Activated T-cell treated with anti-CD3 and anti-CD28 coated beads, Interleukin-2, amount 50 U/mL, for 24 hours (primary cell): ENCODE measurements at places on chromosomes 5 and 9.
A peak's percentile ranks its signal among the peaks of the same experiment; 100 is the strongest.

- no peak overlapping the region for H3K27ac ChIP-seq
- H3K4me3 ChIP-seq = no peak overlapping the region
- H3K4me1 ChIP-seq = no peaks in the 10 kb centered on the region
- DNase-seq = no peak
- peaks cover 35% of the 10 kb centered on the region for H3K27me3 ChIP-seq
- no peaks in the 10 kb centered on the region for H3K36me3 ChIP-seq
Observed at GRCh38 chr5:1975898-1976765, 93.4 kb upstream of the IRX4 start.

DNA sequence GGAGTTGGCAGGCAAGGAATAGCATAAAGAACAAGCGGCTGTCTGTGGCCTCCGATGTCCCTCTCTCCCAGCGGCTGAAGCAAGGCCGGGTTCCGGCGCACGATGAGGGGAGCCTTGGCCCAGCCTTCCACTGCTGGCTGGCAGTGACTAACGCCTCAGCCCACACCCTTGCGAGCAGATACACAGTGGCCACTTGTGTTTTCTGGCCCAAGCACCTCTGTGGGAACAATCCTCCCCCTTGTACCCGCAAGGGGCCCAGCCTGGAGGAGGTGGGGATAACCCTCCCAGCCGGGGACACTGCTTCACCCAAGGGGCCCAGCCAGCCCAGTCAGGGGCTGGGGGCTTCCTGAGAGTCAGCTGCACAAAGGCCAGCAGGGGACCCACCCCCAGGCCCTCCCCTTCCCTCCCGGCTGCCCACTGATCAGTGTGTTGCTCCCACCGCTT lies 23.2 kb downstream of the STK10 start:
- peaks cover 81% of the 10 kb centered on the region for H3K4me1 ChIP-seq
- H3K27me3 ChIP-seq = no peaks in the 10 kb centered on the region
- peak overlapping the region; percentile 84 for H3K27ac ChIP-seq
- no peak for DNase-seq

- H3K27ac ChIP-seq = peak overlapping the region; percentile 100
- peaks cover 11% of the 10 kb centered on the region for H3K36me3 ChIP-seq
- peak overlapping the region; percentile 99 for H3K4me3 ChIP-seq
- H3K4me1 ChIP-seq = peaks cover 50% of the 10 kb centered on the region
- no peaks in the 10 kb centered on the region for H3K27me3 ChIP-seq
- DNase-seq = peak; percentile 54
Observed at GRCh38 chr9:112378328-112379176, 1.4 kb upstream of the HSDL2 start.

- H3K4me1 ChIP-seq = no peaks in the 10 kb centered on the region
- DNase-seq = no peak
- H3K27ac ChIP-seq = no peak overlapping the region
- no peaks in the 10 kb centered on the region for H3K36me3 ChIP-seq
- peaks cover 47% of the 10 kb centered on the region for H3K27me3 ChIP-seq
Observed at GRCh38 chr9:136603216-136603615, 57.4 kb upstream of the NOTCH1 start.

- DNase-seq = no peak
- H3K27me3 ChIP-seq = no peaks in the 10 kb centered on the region
- H3K36me3 ChIP-seq = no peaks in the 10 kb centered on the region
Observed at GRCh38 chr5:172597755-172598155, 43.3 kb upstream of the NEURL1B start.

- H3K27me3 ChIP-seq = no peaks in the 10 kb centered on the region
- no peak overlapping the region for H3K27ac ChIP-seq
- no peak overlapping the region for H3K4me3 ChIP-seq
- H3K4me1 ChIP-seq = no peaks in the 10 kb centered on the region
- no peaks in the 10 kb centered on the region for H3K36me3 ChIP-seq
Observed at GRCh38 chr5:23089286-23089685, 236.1 kb upstream of the CDH12 start.

GRCh38 chr5:73678322-73678740 lies 52.3 kb downstream of the ARHGEF28 start:
- H3K4me1 ChIP-seq = no peaks in the 10 kb centered on the region
- DNase-seq = no peak
- no peaks in the 10 kb centered on the region for H3K27me3 ChIP-seq
- no peaks in the 10 kb centered on the region for H3K36me3 ChIP-seq
- H3K4me3 ChIP-seq = no peak overlapping the region

DNA sequence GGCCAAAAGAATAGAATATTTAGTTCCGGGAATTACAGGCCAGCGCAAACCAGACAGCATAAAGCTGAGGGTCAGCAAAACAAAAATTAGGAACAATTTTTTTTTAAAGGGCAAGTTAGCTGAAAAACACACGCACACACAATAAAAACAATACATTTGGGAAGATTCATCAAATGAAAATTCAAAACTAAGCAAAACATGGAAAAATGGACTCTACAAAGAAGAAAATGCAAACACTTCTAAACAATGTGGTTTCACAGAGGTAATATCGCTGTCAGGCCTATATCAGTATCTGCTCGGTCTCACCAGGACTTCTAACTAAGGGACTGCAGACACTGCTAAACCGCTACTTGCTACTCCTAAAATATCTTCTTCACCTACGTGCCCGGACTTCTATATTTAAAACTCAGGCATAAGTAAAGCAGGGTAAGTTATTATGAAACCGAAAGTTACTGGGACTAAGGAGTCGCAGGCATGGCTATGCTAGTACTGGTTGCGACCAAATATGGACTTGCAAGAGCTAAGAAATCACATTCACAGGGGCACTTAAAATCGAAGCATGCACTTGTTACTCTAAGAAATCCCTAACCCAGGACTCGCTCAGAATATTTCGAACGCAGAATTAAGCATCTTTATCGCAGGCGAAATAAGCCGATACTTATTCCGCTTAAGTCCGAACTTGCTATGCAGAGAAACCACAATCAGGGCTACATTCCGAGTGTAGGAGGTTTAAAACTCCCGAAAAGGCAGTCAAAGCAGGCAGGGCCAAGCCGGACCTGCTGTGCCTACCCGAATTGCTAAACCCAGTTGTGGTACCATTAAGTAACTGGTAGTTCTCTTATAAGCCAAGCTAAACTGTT lies 2.3 kb downstream of the ANXA2R start:
- H3K27me3 ChIP-seq = no peaks in the 10 kb centered on the region
- H3K4me3 ChIP-seq = peak overlapping the region; percentile 88
- peak overlapping the region; percentile 94 for H3K27ac ChIP-seq

- no peaks in the 10 kb centered on the region for H3K4me1 ChIP-seq
- no peaks in the 10 kb centered on the region for H3K27me3 ChIP-seq
- peak overlapping the region; percentile 61 for H3K27ac ChIP-seq
- H3K4me3 ChIP-seq = no peak overlapping the region
- no peak for DNase-seq
Observed at GRCh38 chr5:138508958-138509357, 34.1 kb downstream of the ETF1 start.

- peaks cover 4% of the 10 kb centered on the region for H3K36me3 ChIP-seq
Observed at GRCh38 chr9:127706836-127707241, at the start of gene CFAP157. Gene CFAP157, plus strand, starts transcription at chr9:127706988. Its CDS starts 44 bp downstream, at chr9:127707032.

GRCh38 chr5:147332658-147333057 lies 97.8 kb downstream of the STK32A start:
- DNase-seq = no peak
- no peaks in the 10 kb centered on the region for H3K27me3 ChIP-seq
- no peak overlapping the region for H3K27ac ChIP-seq
- H3K4me1 ChIP-seq = no peaks in the 10 kb centered on the region

DNA sequence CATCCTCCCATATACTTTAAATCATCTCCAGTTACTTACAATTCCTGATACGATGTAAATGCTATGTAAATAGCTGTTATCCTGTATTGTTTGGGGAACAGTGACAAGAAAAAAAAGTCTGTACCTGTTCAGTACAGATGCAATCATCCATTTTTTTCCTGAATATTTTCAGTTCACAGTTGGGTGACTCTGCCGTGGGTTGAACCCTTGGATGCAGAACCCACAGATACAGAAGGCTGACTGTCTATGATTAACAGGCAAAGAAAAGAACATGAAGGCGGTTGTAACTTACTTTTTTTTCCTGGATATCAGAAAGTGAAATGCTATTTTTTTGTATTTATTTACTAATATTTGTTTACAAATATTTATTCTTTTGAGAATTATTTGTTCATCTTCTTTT lies 33.2 kb downstream of the DAP start:
- DNase-seq = no peak
- H3K27ac ChIP-seq = no peak overlapping the region
- no peak overlapping the region for H3K4me3 ChIP-seq
- H3K27me3 ChIP-seq = no peaks in the 10 kb centered on the region
- H3K36me3 ChIP-seq = peaks cover 52% of the 10 kb centered on the region

DNA sequence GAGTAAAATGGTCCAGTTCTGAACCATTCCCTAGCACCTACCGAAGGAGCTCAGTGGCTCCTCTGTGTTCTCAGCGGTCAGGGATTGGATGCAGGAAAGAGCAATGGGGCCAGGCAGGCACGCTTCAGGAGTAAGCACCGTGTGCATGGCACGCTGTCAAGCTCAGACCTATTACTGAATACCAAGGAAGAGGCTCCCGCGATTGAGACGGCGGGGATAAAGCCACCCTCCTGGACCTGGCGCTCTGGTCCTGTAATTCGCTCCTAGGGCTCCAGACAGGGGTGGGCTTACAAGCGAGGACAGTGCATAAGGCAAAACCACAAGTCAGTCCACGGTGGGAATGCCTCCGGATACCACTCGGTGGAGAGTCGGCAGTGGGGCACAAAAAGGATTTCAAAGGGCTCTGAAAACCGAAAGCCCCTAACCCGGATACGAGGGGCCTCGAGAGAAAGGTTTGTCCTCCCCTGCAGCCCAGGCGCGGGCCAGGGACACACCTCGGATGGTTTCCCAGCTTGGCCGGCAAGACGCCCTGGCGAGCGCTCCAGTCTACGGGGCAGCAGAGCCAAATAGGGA lies 988 bp downstream of the OXCT1 start:
- peak overlapping the region; percentile 92 for H3K4me3 ChIP-seq
- no peaks in the 10 kb centered on the region for H3K27me3 ChIP-seq
- peaks cover 53% of the 10 kb centered on the region for H3K36me3 ChIP-seq

- DNase-seq = no peak
- H3K36me3 ChIP-seq = no peaks in the 10 kb centered on the region
- peaks cover 14% of the 10 kb centered on the region for H3K27me3 ChIP-seq
- no peak overlapping the region for H3K4me3 ChIP-seq
- no peak overlapping the region for H3K27ac ChIP-seq
- no peaks in the 10 kb centered on the region for H3K4me1 ChIP-seq
Observed at GRCh38 chr5:72494623-72495124, 12.5 kb downstream of the ZNF366 start.

- H3K4me3 ChIP-seq = peak overlapping the region; percentile 16
- H3K4me1 ChIP-seq = peaks cover 30% of the 10 kb centered on the region
- no peak overlapping the region for H3K27ac ChIP-seq
- no peak for DNase-seq
Observed at GRCh38 chr9:106859957-106860720, 2.8 kb upstream of the ZNF462 start.

- H3K36me3 ChIP-seq = no peaks in the 10 kb centered on the region
- no peak overlapping the region for H3K27ac ChIP-seq
- peaks cover 57% of the 10 kb centered on the region for H3K27me3 ChIP-seq
- no peaks in the 10 kb centered on the region for H3K4me1 ChIP-seq
Observed at GRCh38 chr9:36748322-36748899, 175.7 kb downstream of the MELK start.

- H3K36me3 ChIP-seq = no peaks in the 10 kb centered on the region
- peak; percentile 17 for DNase-seq
- H3K4me1 ChIP-seq = peaks cover 66% of the 10 kb centered on the region
- peak overlapping the region; percentile 99 for H3K27ac ChIP-seq
Observed at GRCh38 chr9:113621309-113621791, 157.8 kb downstream of the RGS3 start.

GRCh38 chr5:57324861-57325260 lies 151.0 kb downstream of the GPBP1 start:
- H3K4me1 ChIP-seq = peaks cover 19% of the 10 kb centered on the region
- no peak overlapping the region for H3K4me3 ChIP-seq
- H3K36me3 ChIP-seq = no peaks in the 10 kb centered on the region

- H3K27me3 ChIP-seq = peaks cover 13% of the 10 kb centered on the region
- H3K27ac ChIP-seq = no peak overlapping the region
- no peak for DNase-seq
- no peak overlapping the region for H3K4me3 ChIP-seq
Observed at GRCh38 chr9:132199056-132199455, 37.2 kb downstream of the NTNG2 start.

DNA sequence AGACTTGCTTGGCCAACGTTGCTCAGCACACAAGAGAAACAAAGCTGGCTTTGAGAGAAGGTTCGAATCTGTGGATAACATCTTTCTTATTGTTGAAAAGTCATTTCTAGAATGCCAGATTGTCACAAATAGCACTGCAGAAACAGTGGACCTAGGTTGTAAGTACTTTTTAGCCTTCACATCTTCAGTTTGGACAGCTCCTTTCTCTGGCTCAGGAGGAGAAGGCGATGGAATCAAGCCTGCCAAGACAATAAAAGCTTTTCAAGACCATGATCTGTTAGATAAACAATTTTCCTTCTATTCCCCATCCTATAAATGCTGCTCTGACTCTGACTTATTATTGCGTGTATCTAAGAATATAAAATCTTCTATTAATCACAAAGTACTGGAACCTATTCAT lies 615.2 kb upstream of the SEMA6A start:
- no peaks in the 10 kb centered on the region for H3K4me1 ChIP-seq
- H3K36me3 ChIP-seq = no peaks in the 10 kb centered on the region
- no peak overlapping the region for H3K4me3 ChIP-seq
- no peak for DNase-seq

DNA sequence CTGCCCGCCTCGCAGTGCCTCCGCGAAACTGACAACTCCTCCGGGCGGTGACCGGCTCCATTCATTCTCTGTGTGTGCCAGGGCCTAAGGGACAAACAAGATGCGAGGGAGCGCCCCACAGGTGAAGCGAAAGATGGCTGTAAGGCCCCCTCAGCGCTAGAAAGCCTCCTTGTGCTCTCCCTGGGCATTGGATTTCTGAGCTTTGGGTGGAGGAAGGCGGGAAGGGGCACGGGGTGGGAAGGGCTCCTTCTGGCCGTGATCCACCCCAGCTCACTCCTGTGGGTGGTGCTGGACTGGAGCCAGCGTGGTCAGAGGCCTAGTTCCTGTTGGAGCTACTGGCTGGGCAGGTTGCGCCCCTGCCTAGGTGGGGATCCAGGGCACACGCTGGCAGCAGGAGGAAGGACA lies 943 bp downstream of the GALNT12 start:
- peaks cover 6% of the 10 kb centered on the region for H3K27me3 ChIP-seq
- H3K36me3 ChIP-seq = peaks cover 11% of the 10 kb centered on the region
- H3K27ac ChIP-seq = peak overlapping the region; percentile 41
- peak overlapping the region; percentile 83 for H3K4me3 ChIP-seq
- no peak for DNase-seq
- peaks cover 40% of the 10 kb centered on the region for H3K4me1 ChIP-seq

GRCh38 chr5:59042201-59043055 lies 459.6 kb downstream of the RAB3C start:
- peak overlapping the region; percentile 23 for H3K4me3 ChIP-seq
- DNase-seq = no peak
- H3K4me1 ChIP-seq = peaks cover 36% of the 10 kb centered on the region
- H3K27me3 ChIP-seq = no peaks in the 10 kb centered on the region

GRCh38 chr9:135956802-135957174 lies 4.4 kb downstream of the UBAC1 start:
- no peaks in the 10 kb centered on the region for H3K27me3 ChIP-seq
- DNase-seq = no peak
- no peak overlapping the region for H3K27ac ChIP-seq
- no peak overlapping the region for H3K4me3 ChIP-seq

GRCh38 chr5:136166909-136167308 lies 26.1 kb downstream of the SMIM32 start:
- no peak for DNase-seq
- no peaks in the 10 kb centered on the region for H3K4me1 ChIP-seq
- H3K27me3 ChIP-seq = peaks cover 2% of the 10 kb centered on the region
- peaks cover 47% of the 10 kb centered on the region for H3K36me3 ChIP-seq
- no peak overlapping the region for H3K4me3 ChIP-seq
